ENCODE measurements at places on chromosomes 2 and 18.

- DNase-seq: no peak
Measured at GRCh38 chr2:223459328-223459939, 142.7 kb downstream of the SCG2 start.

GRCh38 chr2:69615078-69615625, 28.4 kb downstream of the AAK1 start:
- DNase-seq: no peak

GRCh38 chr2:197207598-197207997, 103.0 kb downstream of the ANKRD44 start:
- no peak for DNase-seq

DNA sequence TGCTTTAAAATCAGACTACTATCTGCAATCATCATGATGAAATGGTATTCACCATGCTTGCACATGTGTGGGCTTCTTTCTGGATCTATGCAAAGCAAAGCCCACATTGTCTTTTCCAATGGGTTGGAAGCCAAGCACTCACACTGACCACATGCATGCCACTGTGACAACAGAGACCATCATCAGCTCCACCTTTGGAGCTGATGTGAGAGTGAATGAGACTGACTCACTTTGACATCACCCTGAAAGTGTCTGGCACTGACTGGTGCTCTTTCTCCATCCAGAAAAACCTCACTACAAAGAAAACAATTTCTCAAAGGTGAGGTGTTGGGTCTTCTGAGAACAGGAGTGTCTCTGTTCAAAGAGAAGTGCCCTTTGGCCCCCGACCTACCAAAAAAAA, 4.7 kb downstream of the MYO5B start:
- DNase-seq: peak; percentile 11

DNA sequence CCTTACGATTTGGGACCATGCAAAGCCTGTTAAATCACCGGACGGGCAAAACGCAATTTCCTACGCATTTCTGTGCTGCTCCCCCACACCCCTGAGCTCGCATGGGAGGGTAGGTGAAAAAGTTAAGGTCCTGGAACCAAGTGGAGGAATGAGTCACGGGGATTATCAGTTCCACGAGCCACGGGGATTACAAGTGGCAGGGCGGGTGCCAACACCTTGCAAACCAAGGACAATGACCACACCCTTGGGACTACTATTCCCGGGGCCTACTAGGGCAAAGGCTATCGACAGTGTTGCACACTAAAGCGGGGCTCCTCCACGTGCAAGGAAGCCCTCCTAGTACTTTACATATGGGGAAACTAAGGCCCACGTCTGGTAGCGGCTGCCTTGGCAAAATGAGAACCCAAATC, 447 bp downstream of the RETSAT start:
- DNase-seq: peak; percentile 11

DNA sequence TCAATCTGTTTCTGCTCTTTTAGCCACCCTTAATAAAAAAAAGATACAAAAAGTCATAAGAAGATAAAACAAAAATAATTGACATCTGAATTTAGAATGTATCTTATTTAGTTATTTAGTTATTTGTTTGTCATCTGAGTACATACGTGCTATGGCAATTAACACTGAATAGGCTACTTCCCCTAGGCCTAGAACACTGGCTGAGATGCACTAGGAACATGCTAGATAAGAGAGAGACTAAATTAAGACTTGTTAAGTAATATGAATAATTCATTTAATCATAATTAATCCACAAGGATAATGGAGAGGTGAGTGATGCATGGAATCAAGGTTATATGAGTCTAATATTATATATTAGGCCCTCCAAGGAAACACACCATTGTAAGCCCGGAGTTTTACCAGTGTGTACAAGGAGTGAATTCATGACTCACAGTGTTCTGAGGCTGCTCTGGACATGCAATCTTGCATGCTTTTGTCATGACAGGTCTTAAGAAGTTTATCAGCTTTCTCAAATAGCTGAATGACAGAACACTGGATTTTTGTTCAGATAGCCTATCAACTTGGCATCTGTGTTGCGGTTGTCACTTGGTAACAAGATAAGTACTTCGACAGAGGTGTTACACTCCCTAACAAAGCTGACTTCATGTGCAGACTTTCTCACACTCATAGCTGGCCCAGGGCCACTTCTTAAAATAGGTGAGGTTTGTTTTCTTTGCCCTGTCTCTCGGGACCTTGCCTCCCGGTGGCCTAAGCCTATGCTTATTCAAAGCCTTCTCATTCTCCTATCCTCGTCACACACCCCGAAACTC, 5.0 kb upstream of the SERPINB2 start:
- DNase-seq: no peak

DNA sequence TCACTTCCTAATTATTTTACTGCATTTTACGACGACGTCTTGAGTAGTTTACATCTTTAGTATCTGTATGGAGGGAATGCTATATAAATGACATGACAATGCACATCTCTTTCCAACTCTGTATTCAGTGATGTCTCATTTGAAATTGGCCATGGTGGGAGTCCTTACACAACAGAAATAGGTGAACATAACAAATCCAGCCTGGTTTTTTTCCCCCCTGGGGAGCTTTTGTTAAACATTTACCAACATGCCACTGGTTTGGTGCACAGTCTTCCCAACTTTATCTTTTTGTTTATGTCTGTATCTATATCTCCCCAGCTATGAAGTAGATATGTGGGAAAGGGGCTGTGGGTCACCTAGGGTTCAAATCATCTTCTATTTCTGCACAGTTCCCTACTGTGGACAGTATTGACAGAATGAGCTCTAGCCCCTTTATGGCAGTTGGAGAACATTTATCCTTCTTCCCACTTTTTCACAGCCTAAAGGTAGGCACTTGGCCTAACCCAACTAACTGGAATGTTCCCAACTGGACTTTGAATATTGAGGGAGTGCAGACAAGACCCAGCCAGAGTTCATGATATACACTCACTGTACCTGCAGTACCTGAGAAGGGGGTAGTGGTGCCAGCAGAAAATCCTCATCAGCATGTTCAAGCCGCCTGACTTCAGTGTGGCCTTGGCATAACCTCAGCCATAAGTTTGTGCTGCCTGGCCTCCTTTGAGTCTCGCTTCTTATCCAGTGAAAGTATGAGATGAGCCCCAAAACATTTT, 5.7 kb upstream of the RTKN start:
- DNase-seq: no peak

Data from activated T-cell treated with anti-CD3 and anti-CD28 coated beads, Interleukin-2, amount 50 U/mL, for 72 hours (primary cell).